Naive thymus-derived CD8-positive, alpha-beta T cell (primary cell): ENCODE measurements at places on chromosomes 1 and 21.

DNA sequence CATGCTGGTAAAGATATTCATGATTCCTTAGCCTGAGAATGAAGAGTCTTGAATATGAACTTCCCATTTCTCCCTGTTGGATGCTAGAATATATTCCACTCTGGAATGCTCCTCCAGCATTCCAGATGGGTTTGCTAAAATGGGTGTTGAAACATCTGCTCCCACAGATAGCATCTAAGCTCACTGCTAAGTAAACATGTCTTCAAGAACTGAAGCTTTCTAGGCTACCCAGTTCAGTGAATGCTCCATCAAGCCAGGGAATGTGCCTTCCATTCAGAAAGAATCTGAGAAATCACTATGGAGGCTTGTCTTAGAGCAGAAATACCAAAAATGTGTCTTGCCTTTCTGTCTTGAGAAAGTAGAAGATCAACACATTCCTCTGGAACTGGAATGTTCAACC lies 81.1 kb downstream of the TNFSF18 start:
- no peak for DNase-seq

GRCh38 chr1:32465578-32465933 lies 684 bp downstream of the ZBTB8B start:
- no peak for DNase-seq

DNA sequence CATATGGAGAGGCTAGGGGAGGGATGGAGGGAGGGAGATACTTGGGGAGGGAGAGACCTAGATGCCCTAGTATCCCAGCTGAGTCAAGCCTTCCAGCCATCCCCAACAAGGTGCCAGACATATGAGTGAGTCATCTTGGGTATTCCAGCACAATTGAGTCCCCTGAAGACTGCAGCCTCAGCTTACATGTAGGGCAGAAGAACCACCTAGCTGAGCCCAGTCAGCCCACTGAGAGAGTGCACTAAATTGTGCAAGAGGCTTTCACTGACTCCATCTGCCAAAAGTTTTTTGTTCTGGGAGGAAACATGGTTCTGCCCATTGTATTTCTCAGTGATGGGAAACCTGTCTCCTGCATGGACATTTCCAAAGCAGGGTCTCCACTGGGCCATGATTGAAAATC lies 76.4 kb downstream of the FOXD2 start:
- DNase-seq = no peak

GRCh38 chr1:84985365-84985764 lies 11.5 kb downstream of the MCOLN2 start:
- no peak for DNase-seq

DNA sequence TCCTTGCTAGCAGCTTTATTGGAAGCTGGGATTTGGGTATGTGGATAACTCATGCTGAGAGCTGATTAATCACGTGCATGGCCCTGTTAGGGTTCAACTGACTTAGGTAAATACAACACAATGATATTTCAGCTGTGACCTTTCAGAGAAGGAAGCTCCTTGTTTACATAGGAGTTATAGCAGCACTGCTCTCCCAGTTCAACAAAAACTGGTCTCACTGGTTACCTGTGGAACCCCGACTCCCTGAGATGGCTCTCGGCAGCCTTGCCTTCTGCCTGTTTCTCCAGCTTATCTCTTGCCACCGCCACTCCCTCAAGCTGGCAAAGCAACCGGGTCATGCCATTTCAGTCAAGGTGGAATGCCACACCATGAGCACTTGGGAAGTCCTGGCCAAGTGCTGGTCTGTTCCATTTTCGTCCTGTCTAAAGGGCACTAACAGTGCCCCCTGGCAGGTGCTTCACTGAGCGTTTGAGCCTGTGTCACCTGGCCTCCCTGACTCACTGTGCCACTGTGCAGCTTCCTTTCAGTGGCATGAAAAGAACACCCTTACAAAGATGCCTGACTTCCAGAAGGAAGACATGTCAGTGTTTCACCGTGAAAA lies 31.6 kb downstream of the DOP1B start:
- no peak for DNase-seq

GRCh38 chr1:101190441-101190840 lies 46.4 kb upstream of the S1PR1 start:
- DNase-seq = no peak

DNA sequence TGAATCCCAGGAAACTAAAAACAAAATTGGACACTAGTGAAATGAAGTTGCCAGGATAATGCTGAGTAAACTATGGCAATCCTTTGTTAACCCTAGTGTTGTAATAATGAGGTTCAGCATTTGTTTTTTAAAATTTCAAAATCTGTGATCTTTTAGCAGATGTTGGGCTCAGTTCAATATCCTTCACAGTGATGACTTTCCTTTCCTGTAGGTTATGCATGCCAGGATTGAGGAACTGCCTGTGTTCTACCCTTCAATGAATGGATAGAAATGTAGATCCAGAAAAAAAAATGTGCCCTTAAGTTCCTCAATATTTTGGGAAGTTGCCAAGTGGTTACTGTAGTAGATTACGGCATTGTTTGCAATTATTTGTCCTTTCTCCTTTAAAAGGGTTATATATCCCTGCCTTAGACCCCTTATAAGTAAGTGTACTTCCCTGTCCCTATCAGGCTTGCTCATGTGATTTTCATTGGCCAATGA lies 35.5 kb upstream of the IRF2BP2 start:
- no peak for DNase-seq

DNA sequence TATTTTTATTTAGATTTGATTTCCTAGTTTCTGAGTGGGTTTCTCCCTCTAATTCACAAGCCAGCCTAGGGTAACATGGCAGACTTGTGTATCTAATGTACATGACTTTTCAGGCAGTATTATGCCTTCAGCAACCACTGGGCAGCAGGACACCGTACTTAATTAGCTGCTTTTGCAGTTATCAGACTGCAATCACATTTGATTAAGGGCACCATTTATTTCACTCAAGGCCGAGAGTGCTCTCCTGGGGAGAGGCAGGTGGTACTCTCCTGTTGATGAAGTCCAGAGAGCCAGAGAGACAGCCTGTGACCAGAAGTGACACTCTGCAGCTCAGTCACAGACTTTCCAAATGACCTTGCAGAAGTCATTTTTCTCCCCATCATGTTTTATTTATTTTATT lies 18.7 kb downstream of the CYYR1 start:
- no peak for DNase-seq

- no peak for DNase-seq
These were observed at the start of gene KCNK2 for GRCh38 chr1:215082532-215083382. KCNK2 (plus strand) TSS chr1:215082737; CDS start chr1:215083386, 649 bp downstream.

DNA sequence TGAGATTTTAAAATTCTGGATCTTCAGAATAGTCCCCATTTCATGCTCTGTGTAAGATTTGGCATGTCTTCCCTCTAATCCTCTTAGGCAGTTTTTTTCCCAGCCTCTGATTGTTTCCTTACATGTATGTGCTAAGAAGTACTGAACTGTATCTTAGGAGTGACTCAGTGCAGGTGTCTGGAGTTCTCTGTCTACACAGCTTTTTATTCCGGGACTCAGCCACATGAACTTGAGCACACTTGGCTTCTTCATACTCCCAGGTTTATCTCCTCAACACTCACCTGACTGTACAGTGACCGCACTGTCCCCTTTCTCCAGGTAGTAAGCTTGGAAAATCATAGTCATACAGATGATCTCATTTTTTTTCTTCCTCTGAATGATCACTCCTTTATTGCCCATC lies 50.7 kb downstream of the SYT14 start:
- no peak for DNase-seq

DNA sequence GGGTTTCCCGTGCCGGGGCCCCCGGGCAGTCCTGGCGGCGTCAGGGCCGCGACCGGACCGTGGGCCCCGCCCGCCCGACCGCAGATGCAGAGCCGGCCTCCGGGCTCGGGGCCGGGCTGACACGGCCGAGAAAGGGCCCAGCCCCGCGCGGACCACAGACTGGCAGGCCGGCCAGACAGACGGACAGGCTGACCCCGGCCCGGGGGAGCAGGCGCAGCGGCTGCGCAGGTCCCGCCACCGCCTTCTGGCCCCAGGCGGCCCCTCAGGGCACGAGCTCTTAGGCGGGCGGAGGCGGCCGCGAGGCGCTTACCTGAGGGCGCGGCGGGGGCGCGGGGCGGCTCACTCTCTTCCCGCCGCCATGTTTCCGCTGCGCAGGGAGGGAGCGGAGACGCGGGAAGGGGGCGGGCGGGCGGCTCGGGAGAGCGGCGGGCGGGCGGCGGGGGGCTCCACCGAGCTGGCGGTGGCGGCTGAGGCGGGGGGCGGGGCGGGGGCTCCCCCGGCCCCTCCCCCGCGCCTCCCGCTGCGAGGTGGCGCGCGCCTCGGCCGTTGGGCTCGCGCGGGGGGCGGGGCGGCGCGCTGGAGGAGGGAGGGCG lies at the start of gene SCMH1:
Gene SCMH1 (minus strand): TSS at position 558 of the 593 bp plus-strand sequence. CDS start 56,173 bp downstream, outside the sequence.
- peak; percentile 47 for DNase-seq

GRCh38 chr1:109786531-109787021 lies 22.9 kb upstream of the EPS8L3 start:
- no peak for DNase-seq

DNA sequence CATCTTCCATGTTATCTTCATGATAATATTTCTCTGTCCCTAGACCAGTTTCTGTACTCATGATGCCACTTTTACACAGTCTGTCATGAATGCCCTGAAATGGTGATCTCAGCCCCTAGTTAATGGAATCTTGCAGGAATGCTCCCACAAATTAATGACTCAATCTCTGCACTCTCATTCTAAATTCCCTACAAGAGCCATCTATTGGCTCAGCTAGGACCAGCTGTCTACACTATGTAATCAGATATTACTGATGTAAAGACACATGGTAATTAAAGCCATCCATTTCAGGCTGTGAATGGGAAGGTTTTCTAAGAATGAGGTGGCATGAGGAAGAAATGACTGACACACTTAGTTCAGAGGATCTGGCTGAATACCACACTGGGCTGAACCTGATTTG lies 199.1 kb upstream of the KCND3 start:
- no peak for DNase-seq

DNA sequence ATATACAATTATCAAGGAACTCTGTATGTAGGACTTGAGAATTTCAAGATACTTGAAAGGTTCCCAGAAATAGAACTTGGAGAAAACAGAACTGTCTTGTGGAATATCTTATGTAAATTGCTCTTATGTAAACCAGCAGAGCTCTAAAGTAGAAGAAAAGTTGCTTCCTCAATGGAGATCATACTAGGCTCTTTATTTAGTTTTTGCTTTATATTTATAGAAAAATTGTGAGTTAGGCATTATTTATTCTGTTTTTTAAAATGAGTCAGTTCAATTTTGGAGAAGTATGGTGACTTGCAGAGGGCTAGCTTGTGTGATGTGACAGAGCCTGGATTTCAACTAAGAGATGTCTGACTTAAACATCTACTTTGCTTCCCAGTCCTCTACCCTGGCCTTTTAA lies 40.4 kb downstream of the ATP6V1G3 start:
- no peak for DNase-seq

GRCh38 chr1:76892675-76893074 lies 25.4 kb downstream of the ST6GALNAC5 start:
- no peak for DNase-seq

DNA sequence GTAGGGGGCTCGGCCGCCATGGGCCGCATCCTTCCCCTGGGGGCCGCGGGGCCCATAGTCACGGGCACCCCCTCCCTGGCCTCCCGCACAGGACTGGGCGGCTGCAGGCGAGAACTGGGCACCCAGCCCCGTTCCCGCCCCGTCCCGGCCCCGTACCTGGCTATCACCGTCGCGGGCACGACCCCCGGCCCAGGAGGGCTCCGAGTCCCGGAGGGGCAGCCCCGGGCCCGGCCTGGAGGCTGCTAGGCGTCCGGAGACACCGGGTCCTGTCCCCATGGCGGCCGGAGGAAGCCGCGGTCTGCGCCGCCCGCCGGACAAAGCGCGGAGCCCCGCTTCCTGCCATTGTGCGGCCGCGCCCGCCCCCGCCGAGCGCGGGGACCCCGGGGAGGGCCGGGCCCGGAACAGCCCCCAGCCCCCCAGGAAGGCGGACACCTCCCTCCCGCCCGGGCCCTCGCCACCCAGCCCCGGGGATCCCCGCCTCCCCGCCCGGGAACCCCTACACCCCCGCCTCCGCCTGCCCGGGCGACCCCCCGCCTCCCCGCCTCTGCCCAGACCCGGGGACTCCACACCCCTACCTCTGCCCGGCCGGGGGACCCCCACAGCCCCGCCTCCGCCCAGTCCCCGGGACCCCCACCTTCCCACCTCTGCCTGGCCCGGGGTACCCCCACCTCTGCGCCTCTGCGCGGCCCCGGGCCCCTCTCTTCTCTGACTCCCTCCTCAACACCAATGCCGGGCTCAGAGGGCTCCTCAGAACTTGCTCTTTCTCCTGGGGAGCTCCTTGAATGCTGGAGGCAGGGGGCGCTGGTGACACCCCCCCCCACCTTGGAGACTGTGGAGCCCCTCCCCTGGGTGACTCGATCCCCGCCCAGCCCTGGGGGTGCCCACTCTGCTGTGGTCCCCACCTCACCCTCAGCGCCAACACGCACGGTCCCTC lies 6.0 kb downstream of the PLEKHG5 start:
- DNase-seq = no peak

- DNase-seq = no peak
These were observed 74.3 kb downstream of the MPZL1 start for GRCh38 chr1:167795810-167796740.

- DNase-seq = no peak
These were observed 42.5 kb downstream of the PTPRF start for GRCh38 chr1:43573066-43573800.

GRCh38 chr1:84632673-84633434 lies 57.4 kb downstream of the SSX2IP start:
- no peak for DNase-seq

GRCh38 chr1:190494451-190494850 lies 16.8 kb upstream of the BRINP3 start:
- no peak for DNase-seq
